ENCODE measurements at places on chromosomes 12 and 14.

DNA sequence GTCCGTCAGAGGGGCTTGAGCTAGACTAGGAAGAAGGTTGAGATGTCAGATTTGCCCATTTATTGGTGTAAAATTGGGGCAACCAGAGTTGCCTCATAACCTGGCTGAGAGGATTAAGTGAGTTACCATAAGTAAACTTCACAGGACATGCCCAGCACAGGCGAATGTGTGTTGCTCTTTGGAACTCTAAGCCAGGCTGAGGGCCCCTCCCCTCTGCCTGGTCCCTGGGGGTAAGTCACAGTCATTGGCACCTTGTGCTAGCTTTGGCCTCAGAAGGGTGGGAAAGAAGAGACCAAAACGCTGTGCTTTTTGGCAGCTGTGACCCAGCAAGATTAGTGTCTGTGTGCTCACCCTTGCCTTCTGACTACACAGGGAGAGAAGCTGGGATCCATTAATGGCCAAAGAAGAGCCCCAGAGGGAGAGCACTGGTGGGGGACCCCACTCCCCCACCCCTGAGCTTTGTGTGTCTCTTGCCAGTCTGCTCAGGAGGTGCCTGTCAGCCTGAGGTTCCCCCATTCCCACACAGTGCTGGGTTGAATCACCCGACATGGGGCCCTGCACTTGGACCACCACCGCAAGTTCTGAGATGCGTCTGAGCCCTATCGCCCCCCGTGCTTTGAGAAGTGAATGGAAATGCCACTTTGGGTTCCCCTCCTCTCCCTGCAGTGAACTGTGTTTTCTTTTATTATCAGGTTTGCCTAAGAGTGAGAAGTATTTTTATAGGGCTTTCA, 74.1 kb downstream of the CACNA1C start:
- no peak overlapping the region for H3K4me3 ChIP-seq
- no peaks in the 10 kb centered on the region for H3K4me1 ChIP-seq
- H3K36me3 ChIP-seq: no peaks in the 10 kb centered on the region
- DNase-seq: no peak
- H3K27ac ChIP-seq: no peak overlapping the region

- no peak overlapping the region for H3K27ac ChIP-seq
- no peaks in the 10 kb centered on the region for H3K4me1 ChIP-seq
- no peaks in the 10 kb centered on the region for H3K36me3 ChIP-seq
- no peak overlapping the region for H3K4me3 ChIP-seq
Measured at GRCh38 chr14:91903070-91903469, 35.7 kb upstream of the TC2N start.

DNA sequence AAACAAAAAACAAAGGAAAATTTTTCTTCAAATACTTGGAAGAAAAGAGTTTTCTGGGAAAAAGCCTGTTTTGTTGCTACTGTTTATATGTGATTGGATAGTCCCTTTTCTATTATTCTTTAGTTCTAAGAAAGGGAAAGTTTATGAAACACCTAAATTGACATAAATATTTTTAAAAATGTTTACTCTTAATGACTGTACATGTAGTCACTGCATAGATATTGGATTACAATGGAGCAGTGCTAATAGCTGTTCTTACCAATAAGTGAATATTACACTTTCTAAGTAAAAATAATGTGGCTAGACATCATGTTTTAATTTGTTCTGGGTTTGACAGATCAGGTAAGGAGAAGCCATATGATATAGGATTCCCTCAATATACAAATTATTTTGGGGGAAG, 352.7 kb upstream of the DIO2 start:
- H3K27me3 ChIP-seq: no peaks in the 10 kb centered on the region
- no peak for DNase-seq
- H3K36me3 ChIP-seq: no peaks in the 10 kb centered on the region
- no peaks in the 10 kb centered on the region for H3K4me1 ChIP-seq
- H3K4me3 ChIP-seq: no peak overlapping the region

DNA sequence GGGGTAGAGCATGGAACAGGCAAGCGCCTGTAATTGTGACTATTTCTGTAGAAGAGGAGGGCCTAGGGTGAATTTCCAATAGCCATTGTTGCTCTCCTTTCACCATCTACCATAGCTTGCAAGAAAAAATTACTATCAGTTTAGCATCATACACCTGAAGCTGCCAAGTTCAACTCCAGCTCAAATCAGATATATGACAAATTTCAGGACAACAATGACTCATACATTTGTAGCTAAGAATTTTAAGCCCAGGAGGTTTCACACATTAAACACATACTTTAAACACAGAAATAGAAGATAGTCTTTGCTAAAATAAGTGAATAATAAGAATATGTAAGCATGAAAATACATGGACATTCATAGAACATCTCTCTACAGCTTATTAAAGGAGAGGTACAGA, 17.6 kb upstream of the G2E3 start:
- H3K36me3 ChIP-seq: no peaks in the 10 kb centered on the region
- no peak overlapping the region for H3K4me3 ChIP-seq
- no peak overlapping the region for H3K27ac ChIP-seq
- no peak for DNase-seq
- no peaks in the 10 kb centered on the region for H3K4me1 ChIP-seq
- peaks cover 5% of the 10 kb centered on the region for H3K27me3 ChIP-seq

- no peaks in the 10 kb centered on the region for H3K4me1 ChIP-seq
- no peak for DNase-seq
- H3K27ac ChIP-seq: no peak overlapping the region
- H3K4me3 ChIP-seq: no peak overlapping the region
Measured at GRCh38 chr12:4987076-4988046, 56.3 kb upstream of the KCNA5 start.

DNA sequence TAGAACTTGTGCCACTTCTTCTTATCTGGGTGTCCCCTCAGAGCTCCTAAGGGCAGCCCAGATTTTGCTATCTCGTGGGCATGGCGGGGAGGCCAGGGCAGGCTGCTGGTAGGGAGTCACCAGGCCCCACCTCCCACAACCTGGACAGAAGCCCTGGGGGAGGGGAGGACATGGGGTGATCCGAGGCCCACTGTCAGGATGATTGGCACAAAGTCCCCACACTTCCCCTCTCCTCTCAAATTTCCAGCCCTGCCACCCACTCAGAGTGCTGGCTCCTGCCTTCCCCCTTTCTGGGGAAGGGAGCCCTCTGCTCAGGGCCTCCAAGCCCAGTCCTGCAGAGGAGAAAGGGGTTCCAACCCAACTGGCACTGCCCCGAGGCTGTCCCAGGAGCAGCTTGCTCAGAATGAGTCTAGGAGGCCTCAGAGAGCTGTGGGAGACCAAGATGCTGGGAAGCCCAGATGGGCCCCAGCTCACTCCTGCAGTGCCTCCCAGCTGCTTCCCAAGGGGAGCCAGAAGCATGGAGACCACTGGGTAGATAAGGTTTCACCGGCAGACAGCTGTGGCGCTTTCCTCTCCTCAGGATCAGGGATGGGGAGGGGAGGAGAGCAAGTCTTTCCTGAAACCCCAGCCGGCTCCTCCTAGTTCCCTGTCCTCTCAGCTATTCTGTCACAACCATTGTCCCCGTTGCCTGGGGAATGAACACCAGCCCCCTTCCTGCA, 82.8 kb downstream of the B4GALNT3 start:
- H3K27ac ChIP-seq: no peak overlapping the region
- peaks cover 4% of the 10 kb centered on the region for H3K4me1 ChIP-seq
- no peak overlapping the region for H3K4me3 ChIP-seq
- H3K36me3 ChIP-seq: no peaks in the 10 kb centered on the region

DNA sequence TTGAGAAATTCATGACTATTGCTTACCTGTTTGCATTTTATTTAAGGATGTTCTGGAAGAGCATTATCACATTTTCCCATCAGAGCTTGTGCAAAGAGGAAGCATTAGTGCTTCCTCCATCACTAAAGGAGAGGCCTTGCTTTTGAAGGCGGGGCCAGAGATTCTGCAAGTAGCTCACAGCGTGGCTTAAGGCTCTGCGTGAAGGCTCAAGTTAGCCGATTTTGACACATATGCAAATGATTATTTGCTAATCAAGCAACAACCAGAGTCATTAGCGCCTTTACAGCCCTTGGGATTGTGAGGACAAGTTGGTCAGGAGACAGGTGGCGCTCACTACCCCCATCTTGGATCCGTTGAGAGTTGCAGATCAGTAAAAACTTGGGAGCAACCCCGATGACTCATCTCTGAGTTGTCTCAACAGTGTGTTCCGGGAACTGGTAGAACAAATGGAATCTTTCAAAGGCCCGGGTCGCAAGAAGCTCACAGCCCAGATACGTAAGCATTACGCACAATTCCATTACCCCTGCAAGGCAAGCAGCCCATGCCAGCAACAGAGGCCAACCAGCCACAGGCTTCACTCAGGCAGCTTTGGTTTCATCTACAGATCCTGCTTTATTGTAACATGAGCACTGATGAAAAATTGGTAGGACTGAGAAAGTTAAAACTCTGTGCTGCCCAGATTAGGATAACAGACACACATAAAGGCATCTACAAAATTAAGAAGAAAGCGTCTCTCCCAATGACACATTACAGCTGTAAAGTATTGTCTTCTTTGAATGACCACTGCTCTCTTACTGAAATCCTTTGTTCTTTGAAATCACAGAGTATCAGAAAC, 34.9 kb upstream of the SPTSSA start:
- no peaks in the 10 kb centered on the region for H3K27me3 ChIP-seq
- no peaks in the 10 kb centered on the region for H3K36me3 ChIP-seq
- peak overlapping the region; percentile 39 for H3K4me3 ChIP-seq
- H3K27ac ChIP-seq: peak overlapping the region; percentile 75
- DNase-seq: peak; percentile 85

- peaks cover 45% of the 10 kb centered on the region for H3K4me1 ChIP-seq
- H3K4me3 ChIP-seq: peak overlapping the region; percentile 76
- DNase-seq: no peak
- H3K36me3 ChIP-seq: no peaks in the 10 kb centered on the region
Measured at GRCh38 chr14:64704743-64705380, 638 bp downstream of the PLEKHG3 start.

- H3K4me1 ChIP-seq: no peaks in the 10 kb centered on the region
- H3K4me3 ChIP-seq: no peak overlapping the region
- no peaks in the 10 kb centered on the region for H3K36me3 ChIP-seq
- H3K27me3 ChIP-seq: no peaks in the 10 kb centered on the region
Measured at GRCh38 chr14:31894351-31894750, 182.8 kb upstream of the ARHGAP5 start.

DNA sequence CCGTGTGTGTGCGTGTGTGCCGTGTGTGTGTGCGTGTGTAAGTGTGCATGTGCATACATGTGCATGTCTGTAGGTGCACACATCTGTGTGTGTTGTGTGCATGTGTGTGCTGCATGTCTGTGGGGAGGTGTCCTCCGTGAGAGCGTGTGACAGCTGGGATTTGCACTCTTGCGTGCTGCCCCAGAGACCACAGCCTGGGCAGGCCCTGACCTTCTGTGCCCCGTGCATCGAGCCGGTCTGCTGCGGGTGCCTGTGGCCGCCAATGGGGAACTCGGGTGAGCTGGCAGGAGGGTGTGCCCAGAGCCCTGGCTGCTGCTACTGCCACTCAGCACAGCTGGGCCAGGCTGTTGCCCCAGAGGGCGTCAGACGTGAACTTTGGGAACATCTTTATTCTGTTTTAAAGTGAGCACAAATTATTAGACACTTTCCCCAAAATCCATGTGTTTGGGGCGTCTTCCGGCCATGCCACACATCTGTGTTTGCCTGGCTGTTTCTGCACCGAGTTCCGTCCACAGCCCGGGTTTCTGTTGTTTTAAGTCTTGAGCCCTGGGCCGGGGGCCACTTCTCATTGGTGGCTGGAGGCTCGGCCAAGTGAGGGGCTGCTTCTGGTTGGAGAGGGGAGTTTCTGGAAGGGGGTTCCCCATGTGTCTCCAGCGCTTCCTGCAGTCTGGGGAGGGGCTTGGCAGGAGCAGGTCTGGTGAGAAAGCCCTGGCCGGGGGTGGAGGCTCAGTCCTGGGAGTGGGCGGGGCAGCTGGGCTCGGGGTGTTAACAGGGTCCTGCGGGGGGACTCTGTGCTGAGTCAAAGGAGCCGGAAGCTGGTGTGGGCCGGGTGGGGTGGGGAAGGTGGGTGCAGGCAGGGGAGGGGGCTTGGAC, 7.6 kb downstream of the CEP170B start:
- no peaks in the 10 kb centered on the region for H3K4me1 ChIP-seq
- no peaks in the 10 kb centered on the region for H3K27me3 ChIP-seq
- no peaks in the 10 kb centered on the region for H3K36me3 ChIP-seq
- H3K4me3 ChIP-seq: no peak overlapping the region

DNA sequence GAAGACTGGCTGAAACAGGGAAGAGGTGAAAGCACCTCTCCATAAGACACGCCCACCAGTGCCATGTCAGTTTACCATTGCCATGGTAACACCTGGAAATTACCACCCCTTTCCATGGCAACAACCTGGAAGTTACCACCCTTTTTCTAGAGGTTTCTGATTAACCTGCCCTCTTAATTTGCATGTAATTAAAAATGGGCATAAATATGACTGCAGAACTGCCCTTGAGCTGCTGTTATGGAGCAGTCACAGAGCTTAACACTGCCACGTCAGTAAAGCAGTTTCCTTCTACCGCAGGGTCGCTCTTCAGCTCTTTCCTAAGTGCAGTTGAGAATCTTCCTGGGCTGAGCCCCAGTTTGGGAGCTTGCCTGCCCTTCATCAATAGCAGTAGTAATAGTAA, 55.2 kb downstream of the RASSF3 start:
- DNase-seq: no peak
- peak overlapping the region; percentile 98 for H3K27ac ChIP-seq
- H3K36me3 ChIP-seq: no peaks in the 10 kb centered on the region
- no peaks in the 10 kb centered on the region for H3K27me3 ChIP-seq

Measured in Panc1 (cell line).